ENCODE measurements at places on chromosomes 11 and 22. TPM values are rescaled to one million over a fixed set of nuclear protein-coding genes. Genes with fewer than 3 reads are reported as not detected.
A peak's percentile ranks its signal among the peaks of the same experiment; 100 is the strongest.

- no peak for DNase-seq
These were observed 10.5 kb downstream of the TPST2 start for GRCh38 chr22:26579331-26579886.

DNA sequence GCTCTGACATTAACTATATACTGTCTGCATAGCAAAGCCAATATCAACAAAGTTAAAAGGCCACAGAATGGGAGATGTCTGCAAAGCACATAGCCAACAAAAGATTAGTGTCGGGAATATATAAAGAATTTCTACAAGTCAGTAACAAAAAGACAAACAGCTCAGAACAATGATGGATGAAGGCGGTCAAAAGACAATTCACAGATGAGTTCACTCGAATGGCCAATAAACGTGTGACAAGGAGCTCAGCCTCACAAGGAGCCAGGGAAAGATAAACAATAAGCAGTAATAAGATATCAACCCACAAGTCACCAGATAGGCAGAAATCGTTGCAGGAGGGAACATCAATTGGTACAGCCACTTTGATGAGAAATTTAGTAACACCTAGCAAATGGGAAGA, 106.0 kb upstream of the ISX start:
- DNase-seq: no peak

DNA sequence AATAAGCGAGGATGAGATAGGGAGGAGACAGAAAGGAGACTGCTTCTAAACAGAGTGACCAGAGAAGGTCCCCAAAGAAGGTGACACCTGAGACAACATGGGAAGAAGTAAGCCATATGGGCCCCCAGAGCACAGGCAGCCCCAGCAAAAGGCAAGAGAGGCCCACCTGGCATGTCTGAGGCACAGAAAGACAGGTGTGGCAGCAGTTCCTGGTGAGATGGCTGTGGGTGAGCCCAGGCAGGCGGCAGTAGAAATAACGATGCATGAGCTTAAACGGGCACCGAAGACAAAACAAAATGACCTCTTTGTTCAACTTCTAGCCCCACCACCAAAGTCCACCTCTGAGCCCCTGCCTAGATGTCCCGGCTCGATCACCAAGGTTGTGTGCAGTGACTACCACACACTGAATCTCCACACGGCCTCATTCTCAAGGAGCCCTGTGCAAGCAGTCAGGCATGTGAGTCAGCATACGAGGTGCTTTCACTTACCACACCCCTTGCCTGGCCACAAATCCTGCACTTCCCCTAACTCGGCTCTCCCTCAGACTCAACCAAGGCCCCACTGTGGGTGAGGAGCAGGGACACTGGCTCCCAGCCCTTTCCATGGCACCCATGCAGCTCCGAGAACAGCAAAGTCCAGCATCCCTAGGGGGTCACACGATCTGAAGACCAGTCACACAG, 77.6 kb downstream of the PACSIN2 start:
- peak; percentile 57 for DNase-seq

DNA sequence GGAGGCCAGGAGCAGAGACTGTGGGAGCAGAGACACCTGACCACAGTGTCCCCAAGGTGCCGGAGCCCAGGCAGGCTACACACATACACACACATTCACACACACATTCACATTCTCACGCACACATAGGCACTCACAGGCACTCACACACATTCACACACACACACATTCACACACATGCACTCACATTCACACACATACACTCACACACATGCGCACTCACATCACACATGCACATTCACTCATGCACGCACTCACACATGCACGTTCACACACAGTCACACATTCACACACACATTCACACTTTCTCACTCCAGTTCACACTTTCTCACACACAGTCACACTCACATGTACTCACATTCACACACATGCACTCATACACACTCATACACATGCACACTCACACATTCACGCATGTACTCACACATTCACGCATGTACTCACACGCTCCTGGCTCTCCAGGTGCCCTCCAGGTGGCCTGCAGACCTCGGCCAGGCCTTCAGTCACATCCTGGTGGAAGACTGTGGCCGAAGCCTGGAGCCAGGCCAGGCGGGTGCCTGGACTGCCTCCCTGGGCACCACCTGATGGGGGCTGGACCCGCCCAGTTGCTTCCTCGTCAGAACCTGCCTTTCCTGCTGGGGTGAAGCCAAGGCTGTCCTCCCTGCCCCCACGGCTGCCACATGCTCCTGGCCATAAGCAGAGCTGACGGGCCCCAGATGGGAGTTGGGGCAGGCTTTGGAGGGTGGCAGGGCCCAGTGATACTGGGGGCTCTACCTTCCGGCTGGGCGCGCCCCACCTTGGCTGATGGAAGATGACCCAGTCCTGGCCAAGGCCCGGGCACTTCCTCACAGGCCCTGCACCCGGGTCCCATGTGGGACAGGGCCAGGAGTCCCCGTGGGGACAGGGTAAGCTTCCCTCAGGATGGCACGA, 89.5 kb downstream of the WNT7B start:
- DNase-seq: no peak

- no peak for DNase-seq
These were observed 185.5 kb downstream of the MAML2 start for GRCh38 chr11:96157517-96157873.

Gene CDK2AP2
- 47.8 TPM for polyA plus RNA-seq

Data from A549 (cell line).